Kidney (tissue), 22 donors: ENCODE measurements at places on chromosomes 7 and 10. TPM values are rescaled to one million over a fixed set of nuclear protein-coding genes. Genes with fewer than 3 reads are reported as not detected.

The CLDN3 gene
- polyA plus RNA-seq: 76.5 TPM

The ACSM6 gene
- polyA plus RNA-seq: 0.34 TPM

The NOC3L gene
- polyA plus RNA-seq: 6.0 TPM

The LGI1 gene
- polyA plus RNA-seq: not detected

The FAM180A gene
- polyA plus RNA-seq: 2.2 TPM

The TBC1D12 gene
- 4.4 TPM for polyA plus RNA-seq

The PFKP gene
- polyA plus RNA-seq: 51.2 TPM

The NPTX2 gene
- polyA plus RNA-seq: 0.26 TPM

The CCDC126 gene
- polyA plus RNA-seq: 5.2 TPM

The ADGRA1 gene
- polyA plus RNA-seq: 1.1 TPM

The ANKRD61 gene
- not detected for polyA plus RNA-seq

The DENND2A gene
- 6.5 TPM for polyA plus RNA-seq

The PPP1R17 gene
- polyA plus RNA-seq: not detected
